ENCODE measurements at places on chromosomes 2 and 18.

- DNase-seq = no peak
These were observed 422.6 kb upstream of the ID2 start for GRCh38 chr2:8259106-8259840.

DNA sequence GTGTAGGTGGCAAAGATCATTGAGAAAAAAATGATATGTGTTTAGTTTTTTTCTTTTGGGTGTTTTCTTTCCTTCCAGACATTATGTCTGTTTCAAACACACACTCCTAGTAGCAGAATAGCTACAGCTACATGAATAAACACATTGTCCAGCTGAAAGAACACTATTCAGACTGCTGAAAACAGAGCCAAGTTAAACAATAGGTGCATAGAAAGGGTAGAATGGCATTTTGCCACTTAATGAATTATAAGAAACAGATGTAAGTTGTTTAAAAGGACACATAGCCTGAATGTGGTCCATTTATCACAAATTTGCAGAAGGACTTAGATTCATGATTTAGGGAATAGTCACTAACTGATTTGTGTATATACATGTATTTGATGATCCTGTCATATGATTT, 20.1 kb downstream of the CTLA4 start:
- DNase-seq = no peak

DNA sequence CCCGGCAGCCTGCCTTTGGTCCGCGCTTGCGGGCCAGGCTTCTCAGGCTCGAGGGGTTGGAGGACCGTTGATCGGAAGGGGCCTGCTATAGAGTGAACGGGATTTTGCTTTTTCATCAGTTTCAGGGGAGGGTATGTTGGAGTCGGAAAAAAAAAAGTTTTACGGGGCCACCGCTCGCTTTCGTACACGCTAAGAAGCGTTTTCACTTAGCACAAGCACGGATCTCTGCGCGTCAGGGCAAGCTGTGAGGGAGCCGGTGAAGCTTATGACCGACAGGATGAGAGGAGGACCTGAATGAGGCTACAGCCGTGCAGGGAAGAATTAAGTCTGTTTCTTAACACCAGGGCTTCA, 443 bp downstream of the CPSF3 start:
- peak; percentile 40 for DNase-seq

GRCh38 chr18:59718108-59718463, 20.9 kb upstream of the CCBE1 start:
- peak; percentile 93 for DNase-seq

- DNase-seq = no peak
These were observed 100.9 kb downstream of the SH3BP4 start for GRCh38 chr2:235052514-235053354.

- no peak for DNase-seq
These were observed 32.2 kb upstream of the IGFBP5 start for GRCh38 chr2:216727346-216728122.

DNA sequence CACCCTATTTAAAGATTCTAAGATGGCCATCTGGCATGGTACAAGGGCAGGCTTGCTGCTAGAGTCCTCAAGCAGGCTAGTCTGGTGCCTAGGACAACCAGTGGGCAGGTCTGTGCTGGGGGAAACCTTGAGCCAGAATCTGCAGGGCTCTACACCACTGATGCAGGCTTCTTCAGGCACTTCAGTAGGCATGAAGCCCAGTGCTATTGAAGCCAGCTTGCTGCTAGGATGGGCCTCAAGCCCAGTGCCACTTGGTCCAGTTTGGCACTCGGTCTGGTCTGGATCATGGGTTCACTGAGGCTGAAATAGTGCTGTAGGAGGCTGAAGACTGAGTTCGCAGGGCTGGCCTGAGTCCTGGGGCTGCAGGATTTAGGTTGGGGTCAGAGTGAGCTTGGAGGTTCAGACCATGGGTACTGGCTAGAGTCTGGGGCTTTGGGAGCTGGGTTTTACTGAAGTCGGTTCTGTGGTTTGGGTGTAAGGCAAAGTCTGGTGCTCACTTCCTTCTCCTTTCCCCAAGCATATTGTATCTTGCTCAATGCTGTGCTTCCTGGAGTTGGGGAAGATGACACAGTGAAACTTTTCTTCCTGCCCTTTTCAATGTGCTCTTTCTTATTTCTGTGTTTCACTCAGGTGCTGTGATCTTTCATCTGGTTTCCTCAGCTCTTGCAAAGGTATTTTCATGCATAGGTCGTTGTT, 41.2 kb downstream of the SP100 start:
- no peak for DNase-seq

DNA sequence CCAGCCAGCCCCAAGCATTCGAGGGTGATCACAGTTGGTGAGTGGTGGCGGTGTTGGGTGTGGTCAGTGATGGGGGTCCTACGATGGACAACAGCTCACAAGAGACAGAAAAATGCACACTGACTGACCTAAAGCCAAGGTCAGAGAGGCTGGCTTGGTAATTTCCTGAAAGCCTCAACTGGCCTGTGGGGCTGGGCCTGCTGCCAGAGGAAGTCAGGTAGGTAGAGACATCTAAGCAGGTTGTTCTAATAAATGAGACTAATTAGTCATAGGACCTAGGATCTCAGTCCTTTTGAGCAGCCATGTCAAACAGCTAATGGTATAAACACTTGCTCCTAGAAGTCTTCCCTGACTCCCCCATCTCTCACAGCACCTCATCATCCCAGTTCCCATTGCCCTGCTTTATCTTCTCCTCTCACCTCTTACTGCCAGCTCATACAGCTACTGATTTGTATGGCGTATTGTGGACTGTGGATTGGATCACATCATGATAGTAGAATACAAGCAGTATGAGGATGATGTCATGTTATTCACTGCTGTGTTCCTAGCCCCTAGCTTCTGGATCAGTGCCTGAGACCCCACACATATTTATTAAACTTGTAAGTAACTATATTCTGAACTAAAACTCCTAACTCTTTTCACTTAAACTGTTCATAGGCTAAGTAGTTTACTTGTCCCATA, 262.9 kb upstream of the KLHL29 start:
- DNase-seq = no peak

DNA sequence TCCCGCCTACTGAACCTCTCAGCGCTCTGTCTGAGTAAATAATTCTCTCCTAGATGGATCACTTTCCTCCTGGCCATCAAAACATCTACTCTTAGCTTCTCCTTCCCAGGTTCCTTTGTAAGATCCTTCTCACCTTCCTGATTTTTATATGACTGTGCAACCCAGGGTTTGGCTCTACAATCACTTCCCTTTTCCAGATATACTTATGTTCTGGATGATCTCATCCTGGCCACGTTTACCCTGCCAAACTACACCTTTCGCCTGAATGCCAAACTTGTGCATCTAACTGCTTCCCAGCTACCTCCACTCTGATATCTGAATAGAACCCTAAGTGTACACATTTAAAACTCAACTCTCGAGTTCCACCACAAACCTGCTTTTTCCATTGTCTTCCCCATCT, 290.5 kb upstream of the REV1 start:
- DNase-seq = no peak

DNA sequence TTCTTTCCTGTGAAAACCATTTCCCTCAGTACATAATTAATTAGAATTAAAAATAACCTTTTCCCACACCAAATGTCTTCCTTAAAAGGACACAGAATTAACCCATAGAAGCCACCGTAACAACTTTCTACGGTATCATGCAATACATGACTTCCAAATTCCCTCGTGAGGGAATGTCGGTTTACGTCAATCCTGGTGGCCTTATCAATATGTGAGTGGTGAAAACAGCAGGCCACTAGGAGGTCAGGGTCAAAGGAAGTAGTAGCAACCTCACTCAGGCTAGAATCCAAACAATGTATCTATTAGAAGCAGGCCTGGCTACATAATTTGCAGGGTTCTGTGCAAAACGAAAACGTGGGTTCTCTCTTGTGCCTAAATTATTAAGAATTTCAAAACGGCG, 112.2 kb downstream of the GAREM1 start:
- no peak for DNase-seq

DNA sequence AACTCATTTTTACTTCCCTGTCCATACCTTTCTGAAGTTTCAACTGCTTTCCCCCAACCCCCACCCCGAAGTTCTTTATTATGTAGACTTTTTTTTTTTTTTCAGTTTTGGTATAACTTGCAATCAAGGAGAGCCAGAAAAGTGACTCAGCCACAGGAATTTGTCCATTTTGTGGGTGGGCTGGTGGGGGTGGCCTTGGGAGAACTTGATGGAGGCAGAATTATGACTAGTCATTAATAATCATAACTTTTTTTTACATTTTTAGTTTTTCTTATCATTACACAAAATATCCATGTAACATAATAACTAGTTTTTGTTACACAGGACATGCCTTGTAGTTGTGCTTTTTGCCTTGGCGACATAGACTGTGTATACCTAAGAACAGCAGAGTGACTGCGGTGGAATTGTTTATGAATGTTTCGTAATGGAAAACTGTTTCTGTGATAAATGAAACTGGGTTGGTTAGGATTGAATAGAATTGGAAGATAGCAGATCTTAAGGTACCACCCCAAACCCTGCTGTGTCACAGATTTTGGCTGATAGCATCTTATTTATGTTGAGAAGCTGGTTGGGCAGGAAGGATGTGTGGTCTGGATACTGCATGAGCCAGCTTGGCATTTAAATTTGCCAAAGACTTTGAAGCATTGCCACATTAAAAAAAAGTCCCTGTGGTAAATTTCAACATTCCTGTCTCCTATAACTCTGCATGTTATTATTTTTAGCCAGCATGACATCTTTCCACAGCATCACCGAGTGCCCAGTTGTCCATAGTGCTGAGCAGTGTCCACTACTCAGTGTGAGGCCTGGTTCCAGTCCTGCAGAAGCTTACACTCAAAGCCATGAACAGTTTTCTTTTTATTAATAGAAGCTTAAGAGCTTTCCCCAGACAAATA, 30.7 kb downstream of the LYPD6B start:
- no peak for DNase-seq

DNA sequence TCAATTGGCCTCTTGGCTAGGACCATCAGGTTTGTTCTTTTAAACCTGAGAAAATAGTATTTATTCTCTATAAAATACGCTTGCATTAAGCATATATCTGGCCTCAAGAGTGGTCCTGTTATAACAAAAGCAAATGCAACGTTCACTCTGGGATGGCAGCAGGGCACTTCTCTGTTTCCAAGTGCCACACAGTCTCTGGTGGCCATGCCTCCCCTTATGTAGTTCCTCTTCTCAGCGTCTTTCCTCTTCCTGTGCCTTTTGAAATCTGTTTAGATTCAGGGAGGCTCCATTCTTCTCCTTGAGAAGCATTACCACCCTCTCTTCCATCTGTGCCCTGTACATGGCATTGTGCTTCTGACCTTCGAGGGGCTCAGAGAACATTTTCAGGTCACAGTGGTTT, 51.9 kb downstream of the TSHZ1 start:
- no peak for DNase-seq

DNA sequence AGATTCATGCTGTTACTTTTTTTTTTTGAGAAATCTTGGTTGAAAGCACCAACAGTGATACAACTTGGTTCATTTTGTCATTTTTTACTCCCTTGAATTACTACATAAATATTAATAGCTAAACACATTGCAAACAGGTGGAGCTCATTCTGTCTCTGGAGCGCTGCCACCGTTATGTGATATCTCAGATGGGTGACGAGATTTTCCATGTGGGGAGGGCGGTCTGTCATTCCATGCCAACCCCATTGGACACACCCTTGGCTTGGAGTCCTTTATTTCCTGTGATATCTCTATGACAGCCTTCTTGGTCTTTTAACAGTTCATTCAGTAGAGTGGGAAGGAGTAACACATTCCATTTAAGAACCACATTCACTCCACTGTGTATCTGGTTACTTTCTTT, 794.8 kb downstream of the SATB2 start:
- no peak for DNase-seq

- peak; percentile 44 for DNase-seq
These were observed 45.4 kb downstream of the GORASP2 start for GRCh38 chr2:170974304-170974993.

GRCh38 chr2:163734881-163735684, 725 bp downstream of the FIGN start:
- peak; percentile 48 for DNase-seq

GRCh38 chr2:150522269-150522668, 34.8 kb upstream of the RND3 start:
- DNase-seq = no peak

GRCh38 chr2:207670887-207671286, 40.6 kb upstream of the CCNYL1 start:
- no peak for DNase-seq

- no peak for DNase-seq
These were observed 84.2 kb downstream of the DAPL1 start for GRCh38 chr2:158879229-158879903.

DNA sequence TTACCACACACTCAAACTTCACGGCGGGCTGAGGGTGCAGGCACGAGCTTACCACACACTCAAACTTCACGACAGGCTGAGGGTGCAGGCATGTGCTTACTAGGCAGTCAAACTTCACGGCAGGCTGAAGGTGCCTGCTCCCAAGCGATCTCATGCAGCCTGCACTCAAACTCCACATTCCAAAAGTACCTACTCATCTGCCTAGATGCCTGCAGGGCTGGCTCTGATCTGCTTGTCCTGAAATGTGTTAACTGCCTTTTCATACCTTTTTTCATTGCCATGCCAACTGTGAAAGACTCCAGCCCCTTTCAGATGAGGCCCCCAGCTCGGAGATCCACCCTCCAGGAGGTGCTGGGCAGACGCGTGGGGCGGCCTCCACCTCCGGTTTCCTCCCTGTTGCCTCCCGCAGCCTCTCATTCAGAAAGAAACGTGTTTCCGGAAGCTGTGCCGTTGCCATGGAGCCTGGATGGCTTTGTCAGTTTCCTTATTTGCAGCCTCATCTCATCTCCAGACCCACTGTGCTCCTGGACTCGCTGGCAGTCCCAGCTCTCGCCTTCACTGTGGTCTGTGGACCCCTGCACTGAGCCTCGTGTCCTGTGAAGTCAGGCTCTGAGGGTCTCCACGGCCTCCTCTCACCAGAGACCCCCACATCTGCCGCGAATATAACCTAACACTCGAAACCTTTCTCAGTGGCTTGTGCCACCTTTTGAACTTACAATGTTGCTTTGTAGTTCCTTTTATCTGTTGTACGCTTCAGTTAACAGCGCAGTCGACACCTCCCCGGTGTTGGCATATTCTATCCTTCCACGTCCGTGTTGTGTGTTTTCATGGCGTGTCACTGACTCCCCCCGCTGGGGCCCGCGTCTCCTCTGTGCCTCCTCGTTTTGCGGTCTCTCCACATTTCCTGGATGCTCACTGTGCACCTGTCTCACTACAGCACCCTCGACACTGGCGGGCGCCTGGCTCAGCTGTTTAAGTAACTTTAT, 106.1 kb upstream of the ALKAL2 start:
- peak; percentile 42 for DNase-seq

DNA sequence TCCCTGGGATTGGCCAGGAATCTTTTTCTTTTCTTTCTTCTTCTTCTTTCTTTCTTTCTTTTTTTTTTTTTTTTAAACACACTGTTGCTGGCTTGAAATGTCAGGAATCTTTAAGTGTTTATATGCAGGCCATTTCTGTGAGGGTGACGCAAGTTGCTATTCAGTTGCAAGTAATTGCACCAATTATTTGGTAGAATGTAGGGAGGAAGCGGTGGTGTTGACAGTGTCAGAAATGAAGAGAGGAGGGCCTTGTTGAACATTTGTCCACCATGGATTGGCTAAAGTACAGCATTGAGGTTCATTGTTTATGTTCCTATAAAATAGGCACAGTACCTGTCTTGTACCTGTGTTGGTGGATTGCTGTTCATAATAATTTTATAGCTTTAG, 6.5 kb downstream of the RPIA start:
- DNase-seq = no peak
